ENCODE measurements at places on chromosomes 16 and 17.

- no peak for DNase-seq
Measured at GRCh38 chr16:16890964-16891363, 512.0 kb downstream of the NPIPA7 start.

- DNase-seq = no peak
Measured at GRCh38 chr17:80703142-80703478, 158.5 kb downstream of the RPTOR start.

- no peak for DNase-seq
Measured at GRCh38 chr16:49827805-49828438, 28.0 kb downstream of the ZNF423 start.

GRCh38 chr17:79913896-79914812 is 74.9 kb upstream of the CBX4 start:
- DNase-seq = no peak

DNA sequence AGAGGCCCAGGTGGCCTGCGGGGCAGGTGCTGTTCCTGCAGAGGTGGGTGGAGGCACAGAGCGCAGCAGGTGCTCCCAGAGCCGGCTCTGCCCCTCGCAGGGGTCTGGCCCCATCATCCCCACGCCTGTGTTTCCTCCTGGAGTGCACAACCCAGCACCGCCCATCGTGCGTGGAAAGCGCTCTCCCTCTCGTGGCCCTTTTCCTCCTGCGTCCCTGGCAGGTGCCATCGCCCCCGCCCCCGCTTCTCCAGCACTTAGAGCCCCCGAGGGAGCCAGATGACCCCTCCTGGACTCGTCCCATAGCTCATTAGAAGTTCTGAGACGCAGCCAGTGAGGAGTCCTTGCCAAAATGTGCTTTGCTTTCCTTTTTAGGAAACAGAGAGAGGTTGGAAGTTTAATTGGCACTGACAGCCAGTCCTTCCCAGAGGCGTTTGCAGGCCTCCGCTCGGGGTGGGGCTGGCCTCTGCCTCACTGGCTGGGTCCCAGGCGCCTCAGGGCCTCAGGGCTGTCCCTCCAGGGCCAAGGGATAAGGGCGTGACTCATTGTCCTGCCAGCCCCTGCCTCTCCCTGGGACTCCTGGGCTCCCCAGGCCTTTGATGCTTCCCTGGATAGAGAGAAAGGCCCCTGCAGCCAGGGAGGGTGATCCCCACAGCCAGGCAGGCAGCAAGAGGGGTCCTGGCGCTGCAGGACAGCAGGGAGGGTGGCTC is 32.2 kb upstream of the CHMP6 start:
- DNase-seq = no peak

- DNase-seq = no peak
Measured at GRCh38 chr17:34842235-34842634, 119.0 kb downstream of the CCT6B start.

- DNase-seq = no peak
Measured at GRCh38 chr17:76677406-76677805, 33.4 kb downstream of the MXRA7 start.

DNA sequence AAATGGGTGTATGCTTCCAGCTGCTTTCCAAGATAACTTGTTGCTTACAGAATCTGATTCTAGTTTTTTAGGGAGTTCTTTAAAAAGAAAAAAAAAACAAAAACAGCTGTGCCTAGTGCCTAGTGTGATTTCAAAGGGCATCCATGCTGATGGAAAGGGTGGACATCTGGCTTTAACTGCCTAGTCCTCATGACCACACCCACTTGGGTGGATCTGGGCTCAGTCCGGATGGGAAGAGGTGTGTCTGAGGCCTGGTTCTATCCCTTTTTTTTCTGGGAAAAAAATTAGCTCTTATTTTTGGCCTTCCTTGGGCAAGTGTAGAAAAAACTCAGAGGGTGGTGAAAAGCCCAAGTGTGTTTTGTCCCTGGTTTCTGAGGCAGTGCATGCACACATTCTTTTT is 132.3 kb upstream of the CDH11 start:
- DNase-seq = no peak

GRCh38 chr17:74361230-74362068 is at the start of gene BTBD17:
BTBD17 (minus strand) TSS chr17:74361868; CDS start chr17:74361819, 49 bp downstream.
- DNase-seq = no peak

DNA sequence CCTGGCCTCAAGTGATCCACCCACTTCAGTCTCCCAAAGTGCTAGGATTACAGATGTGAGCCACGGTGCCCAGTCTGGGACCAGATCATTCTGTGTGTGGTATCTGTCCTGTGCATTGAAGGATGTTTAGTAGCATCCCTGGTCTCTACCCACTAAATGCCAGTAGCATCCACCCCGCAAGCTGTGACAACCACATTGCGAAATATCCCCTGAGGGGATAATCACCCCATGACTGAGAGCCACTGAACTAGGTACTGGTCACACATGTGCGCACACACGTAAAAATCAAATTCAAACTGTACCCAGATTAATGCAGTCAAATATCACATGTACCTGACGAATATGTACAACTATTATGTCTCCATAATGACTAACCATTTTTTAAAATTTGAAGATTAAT is 35.8 kb downstream of the TEKT5 start:
- DNase-seq = no peak

GRCh38 chr16:982145-983043 is 824 bp downstream of the SOX8 start:
- no peak for DNase-seq

GRCh38 chr17:75475144-75475835 is 18.9 kb downstream of the TMEM94 start:
- DNase-seq = no peak

DNA sequence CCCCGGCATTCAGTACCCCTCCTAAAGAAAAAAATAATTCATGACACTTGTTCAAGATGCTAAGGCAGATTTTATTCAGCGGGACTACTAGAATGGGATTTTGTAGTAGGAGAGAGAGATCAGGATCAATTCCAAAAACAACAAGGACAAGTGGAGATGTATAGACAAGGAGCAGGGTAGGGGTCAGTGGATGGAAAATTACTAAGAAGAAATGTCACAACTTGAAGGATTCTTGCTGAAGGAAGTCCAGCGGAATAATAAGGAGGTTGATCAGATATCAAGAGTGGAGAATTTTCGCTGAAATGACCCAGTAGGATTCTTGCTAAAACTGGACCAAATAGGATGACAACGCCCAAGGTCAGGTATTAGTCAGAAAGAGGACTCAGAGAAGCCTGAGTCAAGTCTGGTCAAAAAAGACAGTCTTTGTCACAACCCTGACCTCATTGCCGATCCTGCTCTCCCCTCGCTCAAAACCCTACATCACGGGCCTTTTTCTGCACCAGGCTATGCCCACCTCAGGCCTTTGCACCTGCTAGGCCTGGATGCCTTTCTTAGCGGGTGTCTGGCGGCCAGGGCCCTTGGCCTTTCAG is 36.9 kb downstream of the MMD start:
- DNase-seq = no peak

- no peak for DNase-seq
Measured at GRCh38 chr17:62626719-62627218, 701 bp upstream of the MRC2 start.

- no peak for DNase-seq
Measured at GRCh38 chr17:51833620-51834019, 324.9 kb downstream of the CA10 start.

DNA sequence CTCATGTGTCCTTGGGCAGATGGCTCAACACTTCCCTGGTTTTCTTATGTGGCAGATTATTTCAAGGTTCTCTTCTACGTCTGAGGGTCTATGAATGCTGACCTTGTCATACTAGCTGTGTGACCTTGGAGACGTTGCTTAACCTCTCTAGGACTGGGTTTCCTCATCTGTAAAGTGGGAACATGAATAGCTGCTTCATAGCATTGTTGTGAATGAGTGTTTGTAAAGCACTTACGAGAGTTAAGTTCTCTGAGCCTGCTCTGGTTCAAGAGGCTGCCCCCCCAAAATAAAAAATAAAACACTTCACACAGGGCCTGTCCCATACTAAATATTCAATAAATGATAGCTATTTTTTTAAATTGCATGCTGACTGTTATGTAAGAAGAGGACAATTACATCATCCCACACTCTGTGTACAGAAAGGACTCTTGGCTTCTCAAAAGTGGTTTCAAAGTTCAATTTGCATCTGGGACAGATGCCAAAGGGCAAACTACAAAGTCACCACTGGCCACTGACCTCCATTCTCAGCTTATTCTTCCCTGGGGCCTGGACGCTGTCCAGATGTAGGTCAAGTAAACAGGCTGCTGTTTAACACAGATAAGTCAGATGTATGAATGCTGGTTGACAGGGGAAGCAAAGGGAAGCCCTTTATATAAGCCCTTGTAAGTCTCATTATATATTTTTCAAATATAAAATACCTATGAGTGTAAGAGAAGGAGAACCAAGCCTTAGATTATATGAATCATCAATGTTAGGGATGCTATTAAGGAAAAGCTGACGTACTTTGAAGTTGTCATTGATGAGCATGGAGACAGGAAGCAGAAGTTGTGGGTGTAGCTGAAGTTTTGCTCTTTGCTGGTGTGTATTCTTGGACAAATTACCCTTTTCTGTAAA is 15.4 kb upstream of the NDEL1 start:
- no peak for DNase-seq

DNA sequence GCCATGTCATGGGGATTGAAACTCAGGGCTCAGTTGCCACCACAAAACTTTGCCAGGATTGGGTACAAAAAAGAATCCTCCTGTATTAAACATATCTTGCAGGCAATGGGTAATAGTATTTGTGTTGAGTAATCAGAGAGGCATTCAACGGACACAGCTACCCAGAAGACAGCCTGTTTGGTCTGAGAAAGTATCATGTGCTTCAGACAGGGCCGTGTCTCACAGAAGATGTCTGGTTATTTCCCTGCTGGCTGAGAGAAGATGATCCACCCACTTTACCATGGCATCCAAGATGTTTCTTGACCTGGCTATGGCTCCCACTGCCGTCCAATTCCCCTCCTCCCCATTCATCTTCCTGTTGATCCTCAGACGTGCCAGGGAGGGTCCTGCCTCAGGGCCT is 304.3 kb upstream of the XYLT1 start:
- DNase-seq = no peak

DNA sequence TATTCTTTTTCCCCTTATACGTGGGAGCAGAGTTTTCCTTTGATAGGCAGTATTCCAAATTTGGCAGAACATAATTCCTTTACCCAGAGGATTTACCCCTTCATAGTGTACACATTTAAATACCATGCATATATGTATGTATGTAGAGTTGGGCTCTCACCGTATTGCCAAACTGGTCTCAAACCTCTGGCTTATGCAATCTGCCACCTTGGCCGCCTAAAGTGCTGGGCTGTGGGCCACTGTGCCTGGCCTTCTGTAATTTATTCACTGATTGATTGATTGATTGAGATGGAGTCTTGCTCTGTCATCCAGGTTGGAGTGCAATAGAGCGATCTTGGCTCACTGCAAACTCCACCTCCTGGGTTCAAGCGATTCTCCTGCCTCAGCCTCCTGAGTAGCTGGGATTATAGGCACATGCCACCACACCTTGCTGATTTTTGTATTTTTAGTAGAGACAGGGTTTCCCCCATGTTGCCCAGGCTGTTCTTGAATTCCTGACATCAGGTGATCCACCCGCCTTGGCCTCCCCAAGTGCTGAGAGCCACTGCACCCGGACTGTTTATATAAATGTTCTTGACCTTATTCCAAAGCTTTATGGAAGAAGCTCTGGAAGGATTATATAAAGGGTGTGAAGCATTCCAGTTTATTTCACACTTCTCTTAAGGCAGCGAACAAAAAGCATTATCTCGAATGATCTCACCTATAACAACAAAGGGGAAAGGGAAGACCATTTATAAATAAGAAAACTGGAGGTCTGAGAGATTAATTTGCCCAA is 14.9 kb downstream of the GLG1 start:
- no peak for DNase-seq

GRCh38 chr16:68379472-68380347 is 68.6 kb downstream of the SMPD3 start:
- DNase-seq = peak; percentile 27

GRCh38 chr16:9874219-9874618 is 308.0 kb downstream of the GRIN2A start:
- no peak for DNase-seq

GRCh38 chr17:1264196-1264595 is 6.0 kb upstream of the BHLHA9 start:
- no peak for DNase-seq

DNA sequence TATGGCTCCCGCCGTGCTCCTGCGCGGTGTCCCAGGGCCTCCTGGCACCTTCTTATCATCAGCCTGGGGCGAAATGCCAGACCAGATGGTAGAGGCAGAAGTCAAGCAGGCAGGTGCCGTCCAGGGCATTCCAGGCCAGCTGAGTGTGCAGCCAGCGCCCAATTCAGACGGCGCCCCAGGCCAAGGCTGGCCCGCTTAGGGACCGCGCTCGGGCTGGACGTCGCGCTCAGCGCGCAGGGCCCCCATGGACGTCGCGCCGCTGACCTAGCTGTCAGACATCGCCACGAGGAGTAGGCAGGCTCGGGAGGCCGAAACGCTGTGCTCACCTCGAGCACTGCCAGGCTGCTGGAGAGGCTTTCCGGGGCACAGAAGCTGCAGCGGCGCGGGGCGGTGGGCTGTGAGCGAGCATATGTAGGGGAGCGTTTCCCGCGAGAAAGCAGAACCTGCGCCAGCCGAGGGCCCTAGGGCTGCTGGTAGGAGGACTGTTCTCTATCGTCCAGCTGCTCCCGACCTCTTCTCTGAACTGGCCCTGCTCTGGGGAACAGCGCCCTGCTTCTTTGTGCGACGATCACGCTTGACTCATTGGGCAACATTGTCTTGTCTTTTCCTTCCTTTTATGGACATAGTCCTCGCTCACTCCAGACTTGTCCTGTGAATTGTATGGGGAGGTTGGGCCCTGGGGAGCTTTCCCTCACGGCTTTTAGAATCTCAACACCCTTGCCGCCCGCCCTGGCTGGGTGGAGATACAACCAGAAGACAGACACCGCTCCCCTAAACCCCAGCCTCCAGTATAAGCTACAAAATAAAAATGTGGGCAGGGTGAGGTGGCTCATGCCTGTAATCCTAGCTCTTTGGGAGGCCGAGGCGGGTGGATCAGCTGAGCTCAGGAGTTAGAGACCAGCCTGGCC is 8.4 kb upstream of the CA4 start:
- no peak for DNase-seq

DNA sequence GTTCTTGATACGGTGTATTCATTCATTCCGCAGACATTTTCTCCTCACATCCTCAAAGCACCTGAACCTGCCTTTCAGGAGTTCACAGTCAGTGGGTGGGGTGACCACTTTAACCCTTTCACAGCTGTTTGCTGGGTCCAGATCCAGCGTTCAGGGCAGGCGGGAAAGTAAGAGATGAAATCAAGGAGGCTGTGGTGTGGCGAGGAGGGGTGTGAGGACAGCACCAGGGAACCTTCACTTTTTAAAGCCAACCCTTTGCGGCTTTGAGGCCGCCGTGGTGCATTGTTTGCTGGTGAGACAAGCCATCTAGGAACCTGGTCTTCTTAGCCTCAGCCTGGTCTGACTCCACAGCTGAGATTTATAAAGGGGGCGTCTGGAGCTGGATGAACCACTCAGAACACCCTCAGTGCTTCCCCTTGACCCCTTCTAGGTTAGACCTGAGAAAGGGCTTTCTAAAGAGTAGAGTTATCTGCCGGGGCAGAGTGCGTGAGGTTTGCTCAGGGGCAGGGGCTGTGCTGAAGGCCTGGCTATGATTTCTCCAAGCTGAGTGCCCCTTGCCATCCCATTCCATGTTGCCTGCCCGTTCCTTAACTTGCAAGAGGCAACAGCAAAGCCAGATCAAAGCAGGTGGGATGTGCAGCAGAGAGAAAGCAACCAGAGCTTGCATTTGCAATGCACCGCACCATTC is 933 bp downstream of the CCR7 start:
- peak; percentile 63 for DNase-seq

- no peak for DNase-seq
Measured at GRCh38 chr16:66614161-66614802, 9.8 kb downstream of the CMTM3 start.

- no peak for DNase-seq
Measured at GRCh38 chr16:4391631-4392381, 20.2 kb downstream of the VASN start.

All from stimulated activated naive CD4-positive, alpha-beta T cell (primary cell).